ENCODE measurements at places on chromosomes 11 and 22.

DNA sequence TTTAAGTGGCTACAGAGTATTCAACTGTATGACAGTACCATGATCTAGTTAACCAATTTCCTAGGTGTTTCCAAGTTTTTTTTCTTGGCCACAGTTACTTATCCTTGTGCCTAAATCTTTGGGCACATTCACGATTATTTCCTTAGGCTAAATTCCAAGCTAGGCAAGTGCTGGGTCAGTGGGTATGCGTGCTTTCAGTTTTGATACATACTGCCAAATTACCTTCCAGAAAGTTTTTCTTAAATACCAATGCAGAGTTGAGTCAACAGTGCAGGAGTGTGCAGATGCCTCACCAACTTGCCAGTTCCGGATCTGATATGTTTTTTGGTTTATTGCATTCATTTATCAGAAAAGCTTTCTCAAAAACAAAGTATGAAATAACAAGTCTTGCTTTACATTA lies 67.9 kb upstream of the OR4B1 start:
- DNase-seq = no peak

DNA sequence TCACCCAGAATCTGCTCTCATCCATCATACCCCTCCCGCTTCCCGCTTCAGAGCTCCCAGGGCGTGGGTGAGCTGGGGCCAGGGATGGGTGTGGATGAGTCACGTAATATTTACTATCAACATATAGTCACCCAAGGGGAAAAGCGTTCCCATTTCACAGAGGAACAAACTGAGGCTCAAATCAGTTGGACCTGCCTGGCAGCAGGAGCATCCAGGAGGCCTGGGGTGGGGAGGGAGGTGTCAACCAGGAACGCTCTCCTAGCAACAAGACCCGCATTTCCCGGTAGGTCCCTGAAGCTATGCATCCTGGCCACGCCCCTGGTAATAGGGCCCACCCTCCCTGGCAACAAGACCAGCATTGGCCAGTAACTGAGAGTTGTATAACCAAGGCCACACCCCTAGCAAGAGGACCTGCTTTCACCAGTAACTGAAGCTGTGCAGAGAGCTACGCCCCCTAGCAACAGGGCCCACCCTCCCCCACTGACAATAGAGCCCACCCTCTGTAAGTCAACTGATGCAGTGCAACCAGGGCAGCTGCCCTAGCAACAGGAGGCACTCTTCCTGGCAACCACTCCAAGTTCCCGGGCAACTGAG lies 32.7 kb upstream of the TXNRD2 start:
- DNase-seq = peak; percentile 71

DNA sequence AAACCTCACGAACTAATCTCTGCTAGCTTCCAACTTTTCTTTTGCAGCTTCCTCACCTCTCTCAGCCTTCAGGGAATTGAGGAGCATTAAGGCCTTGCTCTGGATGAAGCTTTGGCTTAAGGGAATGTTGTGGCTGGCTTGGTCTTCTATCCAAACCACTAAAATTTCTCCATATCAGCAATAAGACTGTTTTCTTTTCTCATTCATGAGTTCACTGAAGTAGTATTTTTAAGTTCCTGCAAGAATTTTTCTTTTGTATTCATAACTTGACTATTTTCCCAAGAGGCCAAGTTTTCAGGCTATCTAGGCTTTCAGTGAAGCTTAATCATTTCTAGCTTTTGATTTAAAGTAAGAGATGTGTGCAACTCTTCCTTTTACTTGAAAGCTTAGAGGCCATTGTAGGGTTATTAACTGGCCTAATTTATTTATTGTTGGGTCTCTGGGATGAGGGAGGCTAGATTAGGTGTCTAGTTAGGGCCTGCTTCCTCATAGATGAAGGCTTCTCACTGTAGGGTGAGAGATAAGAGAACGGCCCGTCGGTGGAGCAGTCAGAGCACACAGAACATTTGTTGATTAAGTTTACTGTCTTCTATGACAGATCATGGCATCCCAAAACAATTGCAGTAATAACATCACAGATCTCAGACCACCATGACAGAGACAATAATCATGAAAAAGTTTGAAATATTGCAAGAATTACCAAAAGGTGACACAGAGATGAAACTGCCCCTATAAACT lies 33.2 kb downstream of the CSF2RB start:
- no peak for DNase-seq

DNA sequence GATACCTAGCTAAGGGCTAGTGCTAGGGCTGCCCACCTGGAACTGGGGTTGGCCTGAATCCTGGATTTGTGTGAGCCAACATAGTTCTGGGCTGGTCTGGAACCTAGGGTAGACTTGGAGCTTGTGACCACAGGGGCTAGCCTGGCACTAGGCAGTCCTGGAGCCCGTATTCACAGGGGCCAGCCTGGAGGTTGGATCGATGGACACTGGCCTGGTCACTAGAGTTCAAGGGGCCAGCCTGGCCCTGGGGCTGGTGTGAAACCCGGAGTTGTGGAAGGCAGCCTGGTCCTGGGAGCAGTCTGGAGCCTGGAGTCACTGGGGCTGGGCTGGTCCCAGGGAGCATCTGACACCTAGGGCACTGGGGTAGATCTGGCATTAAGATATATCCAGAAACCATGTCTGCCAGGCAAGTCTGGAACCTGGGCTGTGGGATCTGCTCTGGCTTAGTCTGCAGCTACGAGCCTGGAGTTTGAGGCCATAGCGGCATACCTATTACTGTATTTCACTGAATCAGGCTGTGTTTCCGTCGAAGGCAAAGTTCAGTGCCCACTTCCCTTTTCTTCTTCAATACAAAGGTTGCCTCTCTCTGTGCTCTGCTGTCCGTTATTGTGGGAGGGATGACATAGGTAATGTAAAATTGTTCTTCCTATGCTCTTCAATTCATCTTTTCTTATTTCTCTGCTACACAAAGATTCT lies 9.1 kb upstream of the GLYATL1B start:
- DNase-seq = no peak

DNA sequence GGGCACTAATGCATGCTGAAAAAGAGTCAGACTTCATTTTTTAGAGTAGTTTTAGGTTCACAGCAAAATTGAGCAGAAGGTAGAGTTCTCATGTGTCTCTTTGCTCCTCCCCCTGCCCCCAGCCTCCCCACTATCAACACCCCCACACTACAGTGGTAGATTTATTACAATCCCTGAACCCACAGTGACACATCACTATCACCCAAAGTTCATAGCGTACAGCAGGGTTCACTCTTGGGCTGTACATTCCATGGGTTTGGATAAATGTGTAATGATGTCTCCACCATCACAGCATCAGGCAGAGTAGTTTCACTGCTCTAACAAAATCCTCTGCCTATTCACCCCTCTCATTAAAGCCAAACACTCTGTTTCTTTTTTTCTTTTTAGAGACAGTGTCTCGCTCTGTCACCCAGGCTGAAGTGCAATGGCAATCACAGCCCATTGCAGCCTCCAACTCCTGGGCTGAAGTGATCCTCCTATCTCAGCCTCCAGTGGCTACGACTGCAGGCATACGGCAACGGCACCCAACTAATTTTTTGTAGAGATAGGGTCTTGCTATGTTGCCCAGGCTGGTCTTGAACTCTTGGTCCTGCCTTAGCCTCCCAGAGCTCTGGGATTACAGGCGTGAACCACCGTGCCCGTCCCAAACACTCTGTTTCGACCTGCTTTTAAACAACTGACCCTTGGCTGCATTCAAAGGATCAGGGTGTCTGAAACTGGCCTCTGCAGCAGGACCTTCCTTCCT lies 4.1 kb downstream of the BEST1 start:
- no peak for DNase-seq

DNA sequence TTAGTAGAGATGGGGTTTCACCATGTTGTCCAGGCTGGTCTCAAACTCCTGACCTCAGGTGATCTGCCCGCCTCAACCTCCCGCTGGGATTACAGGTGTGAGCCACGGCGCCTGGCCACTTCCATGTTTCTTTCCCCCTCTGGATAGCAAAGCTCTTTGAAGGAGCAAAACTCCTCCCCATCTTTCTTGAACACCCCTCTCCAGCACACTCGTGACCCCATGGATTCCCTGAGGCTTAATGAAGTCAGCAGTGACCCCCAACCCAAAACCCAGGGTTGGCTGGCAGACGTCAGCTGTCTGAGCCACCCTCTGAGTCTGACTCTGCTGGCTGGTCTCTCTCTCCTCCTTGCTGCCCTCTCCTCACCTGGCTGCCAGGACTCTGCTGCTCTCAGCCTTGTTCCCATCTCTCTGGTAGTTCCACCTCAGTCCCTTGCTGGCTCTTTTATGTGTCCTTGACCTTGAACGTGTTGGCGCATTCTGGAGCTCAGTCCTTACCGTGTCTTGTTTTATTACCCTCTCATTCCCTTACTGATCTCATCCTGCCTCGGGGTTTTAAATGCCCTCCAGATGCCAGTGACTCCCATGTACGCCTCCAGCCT lies 44.5 kb downstream of the PARVG start:
- no peak for DNase-seq

DNA sequence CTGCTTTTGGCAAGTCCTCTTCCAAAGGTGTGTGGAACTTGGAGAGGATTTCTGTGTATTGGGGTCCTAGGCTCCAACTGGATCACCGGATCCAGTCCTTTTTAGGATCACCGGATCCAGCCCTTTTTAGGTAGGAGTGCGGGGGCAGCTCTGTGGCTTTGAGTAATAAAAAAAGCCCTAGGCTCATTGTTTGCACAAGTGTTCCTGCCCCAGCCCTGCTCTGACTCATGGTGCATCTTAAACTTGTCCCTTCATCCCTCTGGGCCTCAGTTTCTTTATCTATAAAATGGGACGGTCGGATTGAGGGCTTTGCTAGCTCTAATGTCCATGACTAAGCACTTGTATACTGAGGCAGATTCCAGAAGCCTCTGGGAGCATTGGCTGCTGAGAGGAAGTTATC lies 22.7 kb upstream of the CD44 start:
- DNase-seq = no peak

GRCh38 chr11:71144010-71144409 lies 108.4 kb downstream of the SHANK2 start:
- no peak for DNase-seq

- peak; percentile 84 for DNase-seq
These were observed at the start of gene CREBZF for GRCh38 chr11:85664615-85665481. TSS of gene CREBZF (minus strand) at chr11:85665129. CDS start at chr11:85664875, 254 bp downstream.

- peak; percentile 36 for DNase-seq
These were observed 821.1 kb upstream of the ARHGAP42 start for GRCh38 chr11:99865951-99866350.
